ENCODE measurements at places on chromosomes 6 and 20.

DNA sequence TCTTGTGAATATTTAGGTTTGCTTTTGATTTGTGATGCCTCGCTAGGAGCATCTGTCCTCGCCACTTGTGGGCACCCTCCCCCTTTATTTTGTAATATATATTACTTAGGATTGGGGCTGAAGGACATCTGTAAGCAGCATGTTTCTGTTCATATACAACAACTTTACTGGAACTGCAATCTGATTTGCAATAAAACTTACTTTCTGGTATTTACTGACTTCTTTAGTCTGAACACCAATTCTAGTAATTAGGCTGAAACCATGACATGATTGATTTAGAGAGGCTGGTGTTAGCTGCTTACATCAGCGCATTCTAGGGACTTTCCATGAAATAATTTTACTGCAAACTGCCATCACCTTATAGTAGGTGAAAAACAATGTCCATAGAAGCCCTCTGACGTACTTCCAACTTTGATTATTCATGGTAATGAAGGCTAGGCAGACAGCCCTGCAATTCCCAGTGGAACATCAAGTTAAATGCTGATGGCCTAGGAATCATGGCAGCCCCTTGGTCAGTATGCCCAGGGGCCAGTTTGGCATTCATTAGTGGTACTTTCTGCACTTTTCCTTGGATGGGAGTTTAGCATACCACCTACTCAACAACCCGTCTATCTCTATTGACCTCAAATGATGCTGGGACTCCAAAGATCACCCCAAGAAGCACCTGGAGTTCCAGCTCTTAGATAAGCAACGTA, 132.9 kb upstream of the MCHR2 start:
- DNase-seq, result no peak

DNA sequence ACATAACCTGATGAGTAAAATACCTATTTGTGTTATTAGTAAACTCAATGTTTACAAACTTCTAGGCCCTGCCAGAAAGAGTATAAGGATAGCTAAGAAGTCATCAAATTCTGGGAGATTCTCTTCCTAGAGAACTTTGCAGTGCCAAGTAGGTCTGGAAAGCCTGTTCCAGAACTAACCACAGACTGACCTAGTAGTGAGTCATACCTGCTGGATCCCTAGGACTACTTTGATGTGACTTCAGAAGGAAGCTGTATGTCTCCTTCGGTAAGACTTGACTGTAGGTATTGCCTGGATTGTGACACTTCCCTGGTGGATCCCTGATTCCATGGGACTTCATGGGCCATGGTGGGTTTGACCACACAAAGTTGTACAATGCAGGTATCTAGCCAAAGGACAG, 131.7 kb downstream of the DNAH8 start:
- no peak for DNase-seq

DNA sequence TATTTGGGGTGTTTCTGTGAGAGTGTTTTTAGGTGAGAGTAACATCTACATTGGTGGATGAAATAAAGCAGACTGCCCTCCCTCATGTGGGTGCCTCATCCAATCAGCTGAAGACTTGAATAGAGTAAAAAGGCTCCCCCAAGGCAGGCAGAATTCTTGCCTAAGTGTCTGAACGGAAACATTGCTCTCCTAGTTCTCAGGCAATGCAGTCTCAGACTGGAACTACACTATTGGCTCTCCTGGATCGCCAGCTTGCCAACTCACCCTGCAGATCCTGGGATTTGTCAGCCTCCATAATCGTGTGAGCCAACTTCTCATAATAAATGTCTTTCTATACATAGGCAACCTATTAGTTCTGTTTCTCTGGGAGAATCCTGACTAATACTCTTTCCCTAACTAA, 5.5 kb upstream of the TMEM170B start:
- no peak for DNase-seq

DNA sequence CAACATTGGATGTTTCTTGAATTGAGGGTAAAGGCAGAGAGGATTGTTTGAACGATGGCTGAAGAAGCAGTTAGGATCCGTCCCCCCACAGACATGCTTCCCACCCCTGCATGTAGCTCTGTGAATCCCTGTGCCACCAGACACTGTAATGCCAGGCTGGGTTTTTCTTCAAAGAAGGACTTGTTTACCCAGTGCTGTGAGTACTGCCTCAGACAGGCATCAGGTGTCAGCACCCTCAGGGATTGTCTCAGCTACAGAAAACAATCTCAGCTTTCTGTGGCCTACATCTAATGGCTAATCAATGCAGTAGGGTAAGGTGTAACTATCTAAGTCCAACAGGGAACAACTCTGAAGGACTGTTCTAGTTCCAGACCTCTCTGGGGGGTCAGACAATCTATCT, 853.0 kb upstream of the EPHA7 start:
- no peak for DNase-seq

GRCh38 chr6:170416303-170416702, 109.7 kb downstream of the FAM120B start:
- DNase-seq, result no peak

- no peak for DNase-seq
Observed at GRCh38 chr20:4573564-4574355, 147.9 kb upstream of the PRND start.

DNA sequence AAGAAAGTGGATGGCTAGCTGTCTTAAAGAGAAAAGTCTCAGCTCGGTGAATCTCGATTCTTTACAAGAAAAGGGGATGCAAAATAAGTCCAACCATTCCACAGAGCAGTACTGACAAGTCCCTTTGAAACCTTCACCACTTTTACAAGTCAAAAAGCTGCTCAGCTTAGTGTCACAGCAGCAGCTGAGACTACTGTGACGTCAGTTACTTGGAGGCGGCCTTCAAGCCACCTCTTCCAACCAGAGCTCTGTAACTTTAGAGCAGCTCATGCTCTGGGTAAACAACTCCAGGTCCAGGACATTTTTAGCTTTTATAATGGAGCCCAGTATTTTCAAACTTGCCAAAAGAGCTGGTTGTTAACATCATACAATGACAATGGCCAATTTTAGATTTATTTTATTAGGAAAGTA, at the start of gene KIAA0408:
Gene KIAA0408 (minus strand): TSS at position 159 of the 411 bp plus-strand sequence. CDS start 5,408 bp downstream, outside the sequence.
- no peak for DNase-seq

GRCh38 chr20:47775039-47775438, 10.2 kb downstream of the SULF2 start:
- no peak for DNase-seq

All from effector memory CD4-positive, alpha-beta T cell (primary cell).